Thymus (tissue), 14 donors: ENCODE measurements at places on chromosomes 2 and 18.

GRCh38 chr18:50131591-50131990 is 63.4 kb downstream of the MYO5B start:
- no peak for DNase-seq

DNA sequence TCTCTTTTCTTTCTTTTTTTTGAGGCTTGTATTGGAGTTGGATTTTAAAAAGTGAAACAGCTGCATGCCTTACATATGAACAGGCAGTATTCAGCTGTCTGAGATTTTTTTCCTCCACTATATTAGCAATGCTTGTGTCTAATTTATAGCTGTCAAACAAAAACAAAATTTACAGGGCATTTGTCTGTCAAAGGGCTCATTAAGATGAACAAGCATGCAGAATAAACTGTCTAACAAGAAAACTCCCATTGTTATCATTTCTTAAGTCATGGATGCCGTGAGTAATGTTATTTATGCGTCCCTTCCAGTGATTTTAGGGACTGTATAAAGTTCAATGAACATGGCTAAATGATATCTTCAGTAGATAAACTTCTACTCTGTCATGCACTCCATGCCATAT is 674.7 kb downstream of the PLCL1 start:
- no peak for DNase-seq

GRCh38 chr18:79570266-79571201 is 109.1 kb upstream of the CTDP1 start:
- no peak for DNase-seq

- no peak for DNase-seq
Observed at GRCh38 chr18:33507019-33507418, 66.5 kb upstream of the CCDC178 start.

GRCh38 chr2:172953970-172954852 is 121.4 kb upstream of the MAP3K20 start:
- no peak for DNase-seq

- no peak for DNase-seq
Observed at GRCh38 chr2:105294046-105294445, 35.5 kb downstream of the TGFBRAP1 start.

GRCh38 chr2:198518935-198519334 is 714.5 kb downstream of the PLCL1 start:
- no peak for DNase-seq

- no peak for DNase-seq
Observed at GRCh38 chr2:62254424-62255266, 58.7 kb downstream of the B3GNT2 start.

- no peak for DNase-seq
Observed at GRCh38 chr18:13316063-13316462, 97.5 kb downstream of the LDLRAD4 start.

DNA sequence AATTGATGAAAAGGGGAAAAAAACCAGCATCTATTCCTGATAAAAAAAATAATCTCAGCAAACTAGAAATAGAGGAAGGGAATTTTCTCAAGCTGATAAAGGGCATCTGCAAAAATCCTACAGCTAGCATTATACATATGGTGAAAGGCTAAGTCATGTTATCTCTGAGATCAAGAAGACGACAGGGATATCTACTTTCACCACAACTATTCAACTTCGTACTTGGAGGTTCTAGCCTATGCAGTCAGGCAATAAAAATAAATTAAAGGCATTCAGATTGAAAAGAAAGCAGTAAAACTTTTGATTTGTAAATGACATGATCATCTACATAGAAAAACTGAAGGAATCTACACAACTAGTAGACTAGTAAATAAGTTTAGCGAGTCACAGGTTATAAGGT is 58.2 kb downstream of the CAB39 start:
- DNase-seq, result no peak

DNA sequence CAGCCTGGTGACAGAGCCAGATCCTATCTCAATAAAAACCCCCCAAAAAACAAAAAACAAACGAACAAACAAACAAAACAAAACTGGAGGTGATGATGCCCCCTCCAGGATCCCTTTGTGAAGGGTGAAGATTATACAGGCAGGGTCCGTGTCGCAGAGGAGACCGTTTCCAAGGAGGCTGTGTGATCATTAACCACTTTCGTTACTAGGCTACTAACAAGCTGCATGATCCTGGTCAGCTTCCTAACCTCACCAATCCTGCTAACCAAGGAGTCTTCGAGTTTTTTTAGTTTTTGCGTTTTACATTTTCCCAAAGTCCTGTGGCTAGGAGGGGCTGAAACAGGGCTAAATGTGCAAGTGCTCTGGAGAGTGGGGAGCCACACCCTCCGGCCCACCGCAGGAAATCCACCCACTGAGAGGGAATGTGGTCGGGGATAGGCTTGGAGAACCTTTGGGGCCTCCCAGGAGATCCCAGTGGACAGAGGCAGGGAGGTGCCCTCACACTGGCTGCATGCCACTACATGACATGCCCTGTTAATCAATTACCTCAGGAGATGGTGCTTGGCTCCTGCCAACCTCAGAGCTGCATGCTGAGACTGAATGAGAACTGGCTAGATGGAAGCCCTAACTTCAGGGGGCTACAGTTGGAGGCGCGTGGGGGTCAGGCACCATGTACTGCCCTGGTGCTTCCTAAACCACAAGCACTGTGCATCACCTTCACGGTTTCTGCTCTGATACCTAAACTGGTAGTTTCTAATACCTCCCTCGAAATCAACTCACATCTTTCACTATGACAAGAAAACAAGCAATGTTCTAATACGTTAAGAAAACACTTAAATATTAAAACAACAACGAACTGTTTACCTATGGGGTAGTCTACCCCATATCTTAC is 67.5 kb upstream of the RGPD5 start:
- DNase-seq, result no peak

GRCh38 chr2:67596871-67597270 is 199.7 kb downstream of the ETAA1 start:
- no peak for DNase-seq
